ENCODE measurements at places on chromosomes 1 and 21. TPM values are rescaled to one million over a fixed set of nuclear protein-coding genes. Genes with fewer than 3 reads are reported as not detected.

Gene PTPRU
- 12.9 TPM for total RNA-seq

Gene RNPEP
- total RNA-seq, result 68.8 TPM

Gene HJV
- not detected for total RNA-seq

Gene ARHGEF19
- total RNA-seq, result 1.1 TPM

Gene MRAP
- 65.2 TPM for total RNA-seq

Gene DIRAS3
- 0.38 TPM for total RNA-seq

Gene GBP4
- 5.7 TPM for total RNA-seq

Gene TMEM200B
- total RNA-seq, result 15.0 TPM

Gene HSPG2
- total RNA-seq, result 285 TPM

Gene KIF21B
- 2.2 TPM for total RNA-seq
